ENCODE measurements at places on chromosomes 3 and 15.

DNA sequence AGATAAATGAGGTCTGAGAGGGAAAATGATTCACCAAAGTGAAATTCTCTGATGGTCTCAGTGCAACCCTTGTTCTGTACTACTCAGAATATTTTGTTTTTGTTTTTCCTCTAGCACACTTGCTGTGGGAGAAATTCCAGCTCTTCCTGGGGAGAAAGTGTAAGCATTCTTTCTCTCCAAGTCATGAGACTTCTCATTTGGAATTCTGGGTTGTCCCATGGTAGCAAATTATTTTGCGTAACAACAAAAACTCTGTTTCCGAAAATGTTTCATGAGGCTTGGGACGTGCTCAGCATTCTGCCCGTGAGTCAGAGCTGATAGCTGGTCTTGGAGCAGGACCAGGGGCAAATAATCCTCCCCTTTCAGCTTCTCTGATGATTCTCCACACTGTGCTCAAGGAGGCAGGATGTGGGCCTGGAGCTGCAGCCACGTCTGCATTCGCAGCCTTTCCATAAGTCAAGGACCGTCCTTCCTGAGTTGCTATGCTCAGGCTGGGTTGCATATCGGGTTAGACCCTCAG, 70.3 kb downstream of the SENP2 start:
- DNase-seq = no peak

DNA sequence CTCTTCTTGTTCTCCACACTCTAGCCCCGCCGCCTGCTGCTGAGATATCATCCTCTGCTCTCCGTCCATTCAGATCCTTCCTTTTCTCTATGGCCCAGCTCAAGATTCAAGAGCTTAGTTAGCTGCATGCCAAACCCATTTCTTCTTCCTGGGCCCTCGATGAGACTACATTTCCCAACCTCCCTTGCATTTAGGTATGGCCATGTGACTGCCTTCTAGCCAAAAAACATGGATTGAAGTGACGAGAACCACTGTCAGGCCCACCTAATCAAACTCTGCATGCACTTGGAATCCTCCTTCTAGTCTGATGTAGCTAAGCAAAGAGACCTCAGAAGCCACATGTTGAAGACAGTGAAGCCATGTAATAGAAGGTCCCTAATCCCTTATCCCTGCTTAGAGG, 308.2 kb downstream of the VPS13C start:
- DNase-seq = no peak

GRCh38 chr3:117622171-117622841, 912.7 kb downstream of the TUSC7 start:
- no peak for DNase-seq

GRCh38 chr15:46956456-46956855, 760.8 kb upstream of the SEMA6D start:
- no peak for DNase-seq

GRCh38 chr15:96073908-96074307, 256.6 kb upstream of the NR2F2 start:
- no peak for DNase-seq

DNA sequence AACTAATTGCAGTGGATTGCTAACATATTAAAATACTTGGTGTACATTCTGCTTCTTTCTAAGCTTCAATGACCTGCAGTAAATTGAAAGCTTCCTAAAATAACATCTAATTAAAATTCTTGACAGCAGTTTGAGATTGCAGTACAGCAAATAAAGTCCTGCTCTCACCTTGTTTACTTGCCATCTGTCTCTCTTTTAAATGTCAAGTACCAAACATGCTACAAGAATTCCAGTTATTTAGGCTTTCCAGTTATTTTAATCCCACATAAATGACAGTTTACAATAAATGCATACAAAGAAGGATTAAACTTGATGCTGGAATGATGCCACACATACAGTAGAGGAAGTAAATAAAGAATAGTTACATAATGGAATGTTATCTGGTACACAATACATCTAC, 33.2 kb downstream of the CBLB start:
- DNase-seq = no peak

- DNase-seq = no peak
Measured at GRCh38 chr3:171088964-171089754, 62.6 kb upstream of the SLC2A2 start.

GRCh38 chr3:101890716-101891115, 41.4 kb downstream of the NFKBIZ start:
- DNase-seq = no peak

Data from activated CD4-positive, alpha-beta T cell treated with anti-CD3 and anti-CD28 coated beads, Interleukin-2, amount 50 U/mL, for 48 hours (primary cell).